Activated CD8-positive, alpha-beta memory T cell treated with anti-CD3 and anti-CD28 coated beads for 1 hour (primary cell): ENCODE measurements at places on chromosomes 11 and 22.

- DNase-seq: no peak
Observed at GRCh38 chr22:35977136-35977535, 51.5 kb downstream of the RBFOX2 start.

DNA sequence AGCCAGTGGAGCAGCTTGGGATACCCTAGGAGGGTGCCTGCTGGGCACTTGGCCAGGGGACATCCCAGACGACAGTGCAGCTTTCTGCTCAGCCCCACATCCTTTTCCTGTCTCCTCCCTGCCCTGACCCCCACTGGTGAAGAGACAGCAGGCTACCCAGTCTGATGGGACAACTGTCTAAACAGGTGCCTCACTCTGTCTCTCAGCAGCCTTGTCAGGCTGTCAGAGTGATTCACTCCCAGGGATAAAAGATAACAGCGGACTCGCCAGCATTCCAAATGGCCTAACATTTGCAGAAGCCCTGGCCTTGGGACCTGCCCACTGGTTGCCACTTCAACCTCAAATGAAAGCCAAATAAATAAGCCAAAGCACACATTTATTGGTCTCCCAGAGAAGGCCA, 318.6 kb upstream of the PLET1 start:
- no peak for DNase-seq

GRCh38 chr11:63853476-63853875, 14.6 kb downstream of the MARK2 start:
- no peak for DNase-seq

DNA sequence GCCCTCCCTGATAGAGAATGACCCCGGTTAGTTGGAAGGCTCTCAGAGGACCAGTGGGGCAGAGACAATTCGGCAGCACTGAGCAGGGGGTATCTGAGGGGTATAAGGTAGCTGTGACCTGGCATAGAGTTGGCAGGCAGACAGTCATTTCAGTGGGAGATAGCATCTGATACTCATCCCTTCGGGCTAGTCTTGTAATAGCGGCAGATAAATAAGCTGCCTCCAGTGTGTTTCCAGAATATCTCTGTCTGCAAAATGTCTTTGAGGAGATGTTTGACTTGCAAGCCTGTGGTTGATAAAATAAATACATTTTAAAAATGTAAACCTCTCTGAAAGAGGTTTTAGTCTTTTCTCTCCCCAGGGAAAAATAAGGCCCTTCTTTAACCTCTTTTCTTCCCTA, 54.2 kb downstream of the TEAD1 start:
- DNase-seq: no peak

DNA sequence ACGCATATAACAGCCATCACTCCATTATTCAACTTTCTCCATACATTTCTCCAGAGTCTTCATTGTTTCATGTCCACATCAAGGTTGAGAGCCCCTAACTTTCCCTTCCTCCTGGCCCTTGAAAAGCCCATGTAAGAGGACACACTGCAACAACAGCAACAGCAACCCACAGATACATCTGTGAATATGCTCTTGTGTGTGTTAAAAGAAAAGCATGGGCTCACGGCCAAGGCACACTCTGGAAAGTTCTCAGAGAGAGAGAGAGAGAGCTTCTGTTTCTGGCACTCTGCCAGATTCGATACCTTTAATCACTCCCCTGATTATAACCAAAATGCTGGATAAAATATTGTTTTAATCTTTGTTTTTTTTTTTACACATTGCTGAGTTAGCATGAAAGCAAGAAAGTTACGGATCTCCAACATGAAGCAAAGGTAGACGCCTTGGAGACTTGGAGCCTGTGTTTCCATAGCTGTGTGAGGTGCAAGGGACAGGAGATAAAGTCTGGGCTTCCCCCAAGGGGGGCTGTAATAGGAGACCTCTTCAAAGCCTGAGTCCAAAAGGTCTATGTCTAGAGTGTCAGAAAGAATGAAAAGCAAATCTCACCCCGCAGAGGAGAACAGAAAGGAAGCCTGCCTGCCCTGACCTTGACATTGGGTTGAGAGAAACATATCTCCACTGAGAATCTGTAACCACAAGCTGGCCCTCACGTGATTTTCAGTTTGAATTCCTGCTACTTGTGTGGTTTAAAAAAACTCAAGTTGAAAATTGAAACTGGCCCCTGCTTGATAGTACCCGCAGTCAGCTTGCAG, 33.7 kb upstream of the MPPED1 start:
- no peak for DNase-seq

- DNase-seq: no peak
Observed at GRCh38 chr11:96817482-96818399, 427.9 kb downstream of the JRKL start.

DNA sequence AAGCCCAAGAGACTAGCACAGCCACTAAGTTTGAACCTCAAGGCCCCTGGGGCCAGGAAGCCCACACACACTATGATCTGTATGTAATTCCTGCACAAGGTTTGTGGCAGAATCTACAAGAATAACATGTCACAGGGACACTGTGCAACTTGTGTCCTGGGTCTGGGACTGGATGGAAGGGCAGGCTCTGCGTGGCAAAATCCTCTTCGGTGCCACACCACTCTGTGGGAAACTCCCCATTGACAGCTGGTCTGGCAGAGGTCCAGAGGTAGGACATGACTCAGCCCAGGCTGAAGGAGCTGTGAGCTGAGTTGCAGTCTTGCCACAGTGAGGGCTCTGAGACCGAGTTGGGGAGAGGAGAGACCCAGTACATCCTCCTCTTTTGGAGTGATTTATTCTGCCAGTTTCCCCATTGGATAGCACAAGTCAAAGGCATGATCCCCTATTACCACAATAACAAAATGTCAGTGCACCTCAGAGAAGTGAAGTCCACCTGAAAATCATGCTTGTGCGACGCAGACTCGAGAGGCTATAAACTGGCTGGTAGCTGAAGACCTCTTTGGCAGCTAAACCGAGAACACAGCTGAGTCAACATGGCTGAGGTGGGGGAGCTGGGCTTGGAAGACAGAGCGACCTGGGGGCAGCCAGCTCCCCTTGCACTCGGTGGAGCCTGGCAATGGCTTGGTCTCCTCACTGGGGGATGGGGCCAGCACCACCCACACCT, 23.3 kb upstream of the SERPIND1 start:
- no peak for DNase-seq

GRCh38 chr22:48265000-48265625, 1502.7 kb downstream of the TBC1D22A start:
- no peak for DNase-seq

GRCh38 chr11:115324581-115325432, 179.4 kb downstream of the CADM1 start:
- DNase-seq: no peak
